Stimulated activated CD4-positive, alpha-beta T cell treated with anti-CD3 and anti-CD28 coated beads, TNF-alpha, amount 100 ng/mL, for 4 hours (primary cell): ENCODE measurements at places on chromosomes 12 and 14.

GRCh38 chr14:100604709-100605108 is 17.5 kb upstream of the BEGAIN start:
- no peak for DNase-seq

DNA sequence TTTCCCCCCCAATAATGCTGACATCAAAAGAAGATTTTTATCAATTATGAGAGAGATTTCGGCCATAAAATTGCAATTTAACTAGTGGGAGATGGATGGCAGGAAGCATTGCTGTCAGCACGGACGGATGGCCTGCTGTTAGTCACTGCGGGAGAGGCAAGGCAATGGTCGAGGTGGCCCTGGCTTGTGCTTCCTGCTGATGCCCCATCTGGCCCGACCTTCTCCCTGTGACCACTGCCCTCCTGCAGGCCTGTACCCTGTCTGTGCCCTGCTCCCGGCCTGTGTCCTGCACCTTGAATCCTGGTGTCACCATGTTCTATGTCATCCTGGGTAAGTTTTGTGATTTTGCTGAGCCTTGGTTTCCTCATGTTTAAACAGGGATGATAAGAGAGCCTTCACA is 67.6 kb downstream of the ADCK1 start:
- DNase-seq, result no peak

- DNase-seq, result no peak
Measured at GRCh38 chr12:104049278-104049902, 597 bp downstream of the GLT8D2 start.

- DNase-seq, result no peak
Measured at GRCh38 chr14:73696466-73697400, 17.5 kb downstream of the PNMA1 start.

DNA sequence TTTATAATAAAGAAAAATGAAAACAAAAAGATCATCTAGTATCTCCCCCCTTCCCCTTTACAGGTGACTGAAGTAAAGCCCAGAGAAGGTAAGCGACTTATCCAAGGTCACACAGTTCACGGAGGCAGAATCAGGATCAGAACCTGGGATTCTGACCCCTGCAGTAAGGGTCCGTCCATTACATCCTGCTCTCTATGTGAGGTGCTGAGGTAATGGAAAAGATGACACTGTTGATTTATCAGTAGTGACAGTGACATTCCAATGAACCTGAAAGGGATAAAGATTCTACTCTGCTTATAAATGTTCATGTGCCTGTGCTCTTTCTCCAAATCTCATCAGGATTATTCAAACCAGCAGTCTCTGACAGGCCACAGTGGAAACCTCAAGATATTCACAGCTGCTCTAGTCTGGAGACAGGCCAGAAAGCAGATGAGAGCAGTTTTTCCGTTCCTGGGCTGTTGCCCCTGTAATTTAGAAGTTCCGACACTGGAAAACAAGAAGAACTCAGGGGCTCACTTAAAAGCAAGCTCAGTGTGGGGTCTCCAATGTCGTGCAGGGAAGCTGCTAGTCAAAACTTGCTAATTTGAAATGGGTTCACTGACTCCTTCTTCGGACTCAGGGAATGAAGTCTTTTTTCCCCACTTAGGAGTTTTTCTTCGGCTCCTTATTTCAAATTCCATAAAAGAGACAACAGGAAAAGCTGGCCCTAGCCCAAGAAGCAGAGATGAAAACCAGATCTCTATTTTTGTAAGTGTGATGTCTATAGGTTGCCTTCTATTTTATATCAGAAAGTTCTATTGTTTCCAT is 131.8 kb upstream of the EEA1 start:
- no peak for DNase-seq

DNA sequence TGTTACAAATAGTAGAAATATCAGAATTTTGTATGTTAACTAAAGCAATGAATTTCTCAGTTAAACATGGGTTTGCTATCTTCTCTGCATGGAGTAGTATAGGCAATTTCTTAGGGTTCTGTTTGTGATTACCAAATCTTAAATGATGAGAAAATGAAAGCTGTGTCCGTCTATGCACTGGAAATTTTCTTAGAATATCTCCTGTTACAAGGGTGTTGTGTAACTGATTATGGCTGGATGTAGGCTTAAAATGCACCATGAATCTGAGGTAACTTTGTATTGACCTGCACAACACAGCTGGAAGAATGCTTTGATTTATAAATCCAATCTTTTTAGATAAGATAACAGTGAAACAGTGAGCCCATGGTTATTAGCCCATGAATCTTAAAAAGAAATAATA is 17.8 kb downstream of the TRIP11 start:
- DNase-seq, result no peak

- DNase-seq, result no peak
Measured at GRCh38 chr12:78455991-78456390, 408.6 kb upstream of the SYT1 start.

DNA sequence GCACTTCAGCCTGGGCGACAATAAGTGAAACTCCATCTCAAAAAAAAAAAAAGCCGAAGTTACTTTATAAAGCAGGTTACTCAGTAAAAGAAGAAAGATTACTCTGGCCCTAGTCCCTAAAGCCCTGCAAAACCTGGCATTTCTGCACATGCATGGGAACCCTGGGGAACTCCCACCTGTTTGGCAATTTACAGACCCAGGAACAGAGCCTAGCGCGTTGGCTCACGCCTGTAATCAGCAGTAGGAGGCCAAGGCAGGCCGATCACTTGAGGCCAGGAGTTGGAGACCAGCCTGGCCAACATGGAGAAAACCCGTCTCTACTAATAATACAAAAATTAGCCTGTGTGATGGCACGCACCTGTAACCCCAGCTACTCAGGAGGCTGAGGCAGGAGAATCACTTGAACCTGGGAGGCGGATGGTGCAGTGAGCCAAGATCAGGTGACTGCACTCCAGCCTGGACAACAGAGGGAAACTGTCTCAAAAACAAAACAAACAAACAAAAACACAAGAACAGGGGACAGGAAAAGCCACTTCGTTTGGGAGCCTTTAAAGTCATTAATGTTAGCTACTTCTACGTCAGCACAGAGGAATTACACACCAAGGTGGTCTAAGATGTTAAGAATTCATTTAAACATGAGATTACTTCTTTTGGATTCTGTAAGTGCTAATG is 34.1 kb upstream of the SPTSSA start:
- DNase-seq, result no peak

- DNase-seq, result no peak
Measured at GRCh38 chr12:43841253-43841652, 5.4 kb downstream of the TMEM117 start.

GRCh38 chr14:100237735-100238418 is 1.1 kb upstream of the YY1 start:
- DNase-seq, result no peak

GRCh38 chr14:69131176-69131575 is 21.7 kb downstream of the DCAF5 start:
- DNase-seq, result no peak

- no peak for DNase-seq
Measured at GRCh38 chr12:101759396-101760047, 20.3 kb upstream of the SYCP3 start.

GRCh38 chr12:80509781-80510556 is 65.9 kb downstream of the PTPRQ start:
- no peak for DNase-seq

DNA sequence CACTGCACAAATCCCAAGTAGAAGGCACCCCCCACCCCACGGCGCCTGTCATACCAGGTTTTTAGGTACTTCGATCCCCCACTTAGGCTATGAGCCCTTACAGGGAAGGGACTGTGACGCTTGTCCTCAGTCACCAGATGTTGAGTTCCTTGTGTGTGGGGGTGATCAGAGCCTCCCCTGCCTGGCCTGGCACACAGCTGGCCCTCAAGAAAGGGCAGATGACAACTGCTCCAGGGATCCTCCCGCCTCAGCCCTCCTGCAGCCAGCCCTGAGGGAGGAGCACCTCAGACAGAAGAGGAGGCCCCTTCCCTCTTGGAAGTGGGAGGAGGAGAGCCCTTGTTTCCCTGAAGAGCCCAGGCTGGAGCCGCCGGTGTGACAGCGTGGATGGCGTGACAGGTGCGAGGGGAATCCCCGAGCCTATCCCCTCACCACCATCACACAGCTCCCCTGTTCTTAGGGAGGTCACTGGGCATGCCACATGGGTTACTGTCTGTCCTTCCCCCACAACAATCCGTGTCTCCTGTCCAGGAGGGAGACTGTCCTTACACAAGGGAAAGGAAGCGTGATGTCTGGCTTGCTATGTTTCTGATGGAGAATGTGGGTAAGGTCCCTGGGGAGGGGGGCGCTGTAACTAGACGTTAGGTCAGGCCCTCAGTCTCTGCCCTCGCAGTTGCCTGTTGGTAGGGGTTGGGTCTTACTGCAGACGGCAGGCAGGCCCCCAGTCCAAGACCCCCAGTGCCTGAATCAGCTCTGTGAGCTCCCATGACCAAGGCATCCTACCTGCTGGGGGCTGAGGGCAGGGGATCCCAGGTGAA is 31.4 kb downstream of the P2RX4 start:
- no peak for DNase-seq

- DNase-seq, result no peak
Measured at GRCh38 chr14:58291646-58292045, 6.7 kb upstream of the ARID4A start.

GRCh38 chr14:56340932-56341331 is 222.7 kb downstream of the PELI2 start:
- no peak for DNase-seq

GRCh38 chr12:125633686-125634085 is 568.5 kb downstream of the AACS start:
- no peak for DNase-seq

- DNase-seq, result no peak
Measured at GRCh38 chr14:22303589-22304195, 285.3 kb downstream of the DAD1 start.

GRCh38 chr12:63958876-63959580 is 114.5 kb downstream of the SRGAP1 start:
- DNase-seq, result no peak

GRCh38 chr12:3168223-3169221 is 91.3 kb downstream of the TSPAN9 start:
- DNase-seq, result no peak
